ENCODE measurements at places on chromosomes 6 and 20. TPM values are rescaled to one million over a fixed set of nuclear protein-coding genes. Genes with fewer than 3 reads are reported as not detected.

GRCh38 chr6:92111386-92111785, 1308.0 kb downstream of the EPHA7 start:
- no peak for DNase-seq

- no peak for DNase-seq
These were observed 516 bp downstream of the TCP11 start for GRCh38 chr6:35140639-35141006.

DNA sequence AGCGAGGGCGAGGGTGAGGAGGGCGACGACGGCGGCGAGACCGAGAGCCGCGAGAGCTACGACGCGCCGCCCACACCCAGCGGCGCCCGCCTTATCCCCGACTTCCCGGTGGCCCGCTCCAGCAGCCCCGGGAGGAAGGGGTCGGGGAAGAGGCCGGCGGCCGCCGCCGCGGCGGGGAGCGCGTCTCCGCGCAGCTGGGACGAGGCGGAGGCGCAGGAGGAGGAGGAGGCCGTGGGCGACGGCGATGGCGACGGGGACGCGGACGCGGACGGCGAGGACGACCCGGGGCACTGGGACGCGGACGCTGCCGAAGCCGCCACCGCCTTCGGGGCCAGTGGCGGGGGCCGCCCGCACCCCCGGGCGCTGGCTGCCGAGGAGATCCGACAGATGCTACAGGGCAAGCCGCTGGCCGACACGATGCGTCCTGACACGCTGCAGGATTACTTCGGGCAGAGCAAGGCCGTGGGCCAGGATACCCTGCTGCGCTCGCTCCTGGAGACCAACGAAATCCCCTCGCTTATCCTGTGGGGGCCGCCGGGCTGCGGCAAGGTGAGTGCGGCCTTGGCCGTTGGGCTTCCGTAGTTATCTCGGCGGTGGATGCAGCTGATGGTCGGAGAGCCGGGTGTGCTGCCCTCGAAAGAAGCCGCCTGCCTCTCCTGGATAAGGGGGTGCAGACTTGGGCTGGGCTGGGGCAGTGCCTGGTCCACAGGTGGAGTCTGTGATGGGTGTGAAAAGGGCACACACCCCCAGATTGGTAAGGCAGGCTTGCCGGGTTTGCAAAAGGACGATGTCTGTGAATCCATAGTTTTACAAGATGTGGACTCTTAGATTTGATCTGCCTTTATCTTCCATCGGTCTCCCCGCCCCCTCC, 938 bp downstream of the WRNIP1 start:
- peak; percentile 75 for DNase-seq

- no peak for DNase-seq
These were observed 227.1 kb downstream of the SLC35F1 start for GRCh38 chr6:118134206-118134605.

Gene MUC21
- not detected for polyA plus RNA-seq

Data from hepatocyte (in vitro differentiated cells).